Myometrial cell (primary cell): ENCODE measurements at places on chromosomes 4 and X. TPM values are rescaled to one million over a fixed set of nuclear protein-coding genes. Genes with fewer than 3 reads are reported as not detected.

UGT2B10 gene
- not detected in 2 replicates for total RNA-seq

USP17L28 gene
- total RNA-seq = not detected in 2 replicates

TMEM35A gene
- 1.2 and 2.7 TPM in 2 replicates for total RNA-seq

BEND4 gene
- 0.29 TPM in 1 of 2 replicates, not detected in the other for total RNA-seq

PCSK1N gene
- total RNA-seq = 0.53 TPM in 1 of 2 replicates, not detected in the other

TRAPPC11 gene
- 30.5 and 33.7 TPM in 2 replicates for total RNA-seq

CENPVL2 gene
- total RNA-seq = not detected in 2 replicates

PRPS2 gene
- 44.1 and 44.7 TPM in 2 replicates for total RNA-seq

RNF175 gene
- total RNA-seq = not detected in 2 replicates

NPNT gene
- total RNA-seq = not detected in 2 replicates

P2RY8 gene
- not detected in 2 replicates for total RNA-seq

ARHGEF38 gene
- not detected in 2 replicates for total RNA-seq

MAGEA2 gene
- not detected in 2 replicates for total RNA-seq

LDOC1 gene
- 15.2 and 24.8 TPM in 2 replicates for total RNA-seq

MAP3K15 gene
- total RNA-seq = not detected in 2 replicates

HSFX2 gene
- not detected in 2 replicates for total RNA-seq

RAB33A gene
- 4.8 and 8.1 TPM in 2 replicates for total RNA-seq

ARX gene
- not detected in 2 replicates for total RNA-seq
